ENCODE measurements at places on chromosomes 2 and 18.

GRCh38 chr2:62894966-62895631 is 155.5 kb upstream of the OTX1 start:
- no peak for DNase-seq

DNA sequence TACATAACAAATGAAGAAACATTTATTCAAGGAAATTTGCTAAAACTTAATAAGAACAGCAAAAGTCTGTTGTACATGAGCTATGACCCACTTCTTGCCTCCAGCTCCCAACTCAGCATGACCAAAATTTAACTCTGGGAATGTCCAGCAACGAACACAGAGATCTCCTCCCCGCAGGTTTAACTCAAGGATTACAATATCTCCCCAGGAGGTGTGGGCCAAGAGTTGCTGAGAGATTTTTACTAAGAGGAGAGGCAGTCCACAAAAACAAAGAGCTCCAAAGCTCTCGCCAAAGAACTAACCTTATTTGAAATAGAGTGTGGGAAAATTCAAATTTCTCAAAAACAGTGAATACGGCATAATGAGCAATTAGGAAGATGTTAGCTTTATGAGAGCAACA is 318.5 kb downstream of the GRB14 start:
- no peak for DNase-seq

DNA sequence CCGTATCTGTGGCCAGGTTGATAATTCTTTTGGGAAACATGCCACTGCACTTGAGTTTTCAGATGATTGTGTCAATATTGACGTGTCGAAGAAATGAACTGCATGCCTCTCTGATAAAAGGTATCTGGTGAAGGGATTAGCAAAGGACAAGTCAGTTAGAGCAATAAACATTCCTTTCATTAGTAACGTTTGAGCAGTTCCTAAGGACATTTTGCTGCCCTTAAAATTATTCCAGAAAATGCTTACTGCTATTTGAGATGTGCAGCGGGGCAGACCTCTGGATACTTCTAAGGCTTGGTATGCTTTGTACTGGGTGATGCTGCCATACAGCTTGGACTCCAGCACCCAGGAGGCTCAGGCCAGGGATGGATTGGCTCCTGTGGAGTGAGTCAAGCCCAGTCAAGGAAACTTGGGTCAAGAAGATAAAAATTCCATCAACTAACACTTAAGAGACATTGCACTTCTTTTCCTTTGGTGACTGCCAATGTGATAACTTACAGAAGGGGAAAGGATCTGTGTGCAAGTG is 166.7 kb downstream of the FHOD3 start:
- DNase-seq: no peak

GRCh38 chr2:162490761-162491470 is 147.0 kb downstream of the GCA start:
- no peak for DNase-seq

GRCh38 chr2:160901613-160902012 is 258.6 kb upstream of the TANK start:
- DNase-seq: no peak

DNA sequence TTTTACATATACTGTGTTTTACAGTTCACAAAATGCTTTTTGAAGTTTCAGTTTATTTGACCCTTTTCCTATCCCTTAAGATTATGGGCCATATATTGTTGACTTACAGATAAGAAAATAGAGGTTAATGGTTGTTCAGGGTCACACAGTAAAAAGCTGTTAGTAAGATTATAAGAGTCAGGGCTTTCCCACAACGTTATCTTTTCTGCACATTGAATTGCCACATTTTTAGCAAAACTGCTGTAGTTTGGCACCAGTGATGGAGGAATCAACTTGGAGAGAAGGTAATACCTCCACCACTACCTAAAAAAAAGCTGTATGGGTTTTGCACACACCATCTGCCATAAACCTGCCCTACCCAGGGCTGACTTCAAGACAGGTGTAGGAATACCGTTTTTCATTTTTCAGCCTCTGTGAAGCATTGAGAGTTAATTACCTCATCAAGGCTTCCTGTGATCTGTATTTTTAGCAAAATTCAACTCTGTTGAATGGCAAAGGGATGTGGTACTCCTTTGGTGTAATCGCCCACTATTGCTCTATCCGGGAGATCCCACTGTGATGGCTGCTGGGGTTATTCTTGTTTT is 5.0 kb downstream of the SOWAHC start:
- no peak for DNase-seq

- no peak for DNase-seq
Measured at GRCh38 chr2:23312996-23313606, 71.9 kb upstream of the KLHL29 start.

DNA sequence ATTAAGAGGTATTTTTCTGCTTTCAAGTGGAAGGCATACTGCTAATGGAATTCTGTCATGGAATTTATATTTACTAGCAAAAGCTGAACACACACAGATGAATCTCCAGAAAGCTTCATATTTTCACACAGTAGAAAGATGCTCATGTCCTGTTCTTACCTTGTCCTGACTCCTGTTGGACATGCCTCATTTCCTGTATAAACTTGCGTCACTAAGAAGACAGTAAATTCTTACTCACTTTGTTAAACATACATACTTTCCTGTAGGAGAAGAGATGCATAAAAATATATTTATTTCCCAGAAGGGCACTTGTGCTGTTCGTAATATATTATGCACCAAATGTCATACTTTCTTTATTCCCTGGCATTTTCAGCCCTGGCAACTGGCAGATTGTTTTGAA is 238.3 kb upstream of the RASGRP3 start:
- no peak for DNase-seq

GRCh38 chr18:50717563-50717962 is 102.3 kb downstream of the MRO start:
- no peak for DNase-seq

DNA sequence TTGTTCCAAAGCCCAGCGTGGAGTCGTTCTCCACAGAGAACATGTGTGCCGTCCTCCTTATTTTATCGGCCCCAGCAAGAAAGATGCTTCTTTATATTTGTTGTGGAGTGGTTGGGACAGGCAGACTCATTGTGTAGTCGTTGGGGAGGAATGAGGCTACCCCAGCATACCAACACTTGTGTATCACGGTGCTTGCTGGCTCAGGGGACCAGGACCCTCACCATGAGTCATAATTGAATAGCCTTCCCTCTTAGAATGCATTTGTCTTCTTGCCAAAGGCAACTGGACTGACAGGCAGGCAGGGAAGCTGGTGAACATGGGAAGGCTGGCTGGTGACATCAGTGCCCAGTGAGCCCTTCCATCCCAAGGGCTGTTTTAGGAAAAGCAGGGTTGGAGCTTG is 4.7 kb downstream of the CAPN10 start:
- DNase-seq: no peak

GRCh38 chr2:152564754-152565551 is 152.3 kb downstream of the PRPF40A start:
- no peak for DNase-seq

- DNase-seq: no peak
Measured at GRCh38 chr2:212005085-212005671, 533.4 kb downstream of the ERBB4 start.

DNA sequence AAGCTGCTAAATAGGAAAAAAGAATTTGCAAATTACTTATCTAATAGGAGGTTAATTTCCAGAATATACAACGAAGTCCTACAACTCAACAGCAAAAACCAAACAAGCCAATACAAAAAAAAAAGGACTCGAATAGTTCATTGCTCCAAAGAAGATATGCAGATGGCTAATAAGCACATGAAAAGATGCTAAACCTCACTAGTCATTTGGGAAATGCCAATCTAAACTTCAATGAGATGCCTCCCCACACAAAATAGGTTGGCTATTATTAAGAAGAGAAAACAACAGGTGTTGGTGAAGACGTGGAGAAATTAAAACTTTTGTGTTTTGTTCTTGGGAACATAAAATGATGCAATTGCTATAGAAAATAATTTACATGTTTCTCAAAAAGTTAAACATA is 1634.4 kb upstream of the DDX18 start:
- no peak for DNase-seq

DNA sequence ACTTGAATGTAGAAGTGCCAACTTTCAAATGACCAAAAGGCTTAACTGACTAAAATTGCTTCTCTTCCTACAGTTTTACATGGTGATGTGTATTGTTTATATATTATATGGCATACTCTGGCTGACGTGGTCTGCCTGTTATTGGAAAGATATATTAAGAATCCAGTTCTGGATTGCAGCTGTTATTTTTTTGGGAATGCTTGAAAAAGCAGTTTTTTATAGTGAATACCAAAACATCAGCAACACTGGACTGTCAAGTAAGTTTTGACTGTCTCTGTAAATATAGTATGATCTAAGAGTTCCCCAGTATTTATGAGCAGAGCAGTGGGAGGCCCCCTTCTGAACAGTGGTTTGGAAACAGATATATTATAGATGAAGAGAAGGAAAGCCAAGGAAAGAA is 26.2 kb downstream of the TMEM87B start:
- no peak for DNase-seq

- no peak for DNase-seq
Measured at GRCh38 chr18:76842837-76843530, 20.6 kb downstream of the ZNF236 start.

DNA sequence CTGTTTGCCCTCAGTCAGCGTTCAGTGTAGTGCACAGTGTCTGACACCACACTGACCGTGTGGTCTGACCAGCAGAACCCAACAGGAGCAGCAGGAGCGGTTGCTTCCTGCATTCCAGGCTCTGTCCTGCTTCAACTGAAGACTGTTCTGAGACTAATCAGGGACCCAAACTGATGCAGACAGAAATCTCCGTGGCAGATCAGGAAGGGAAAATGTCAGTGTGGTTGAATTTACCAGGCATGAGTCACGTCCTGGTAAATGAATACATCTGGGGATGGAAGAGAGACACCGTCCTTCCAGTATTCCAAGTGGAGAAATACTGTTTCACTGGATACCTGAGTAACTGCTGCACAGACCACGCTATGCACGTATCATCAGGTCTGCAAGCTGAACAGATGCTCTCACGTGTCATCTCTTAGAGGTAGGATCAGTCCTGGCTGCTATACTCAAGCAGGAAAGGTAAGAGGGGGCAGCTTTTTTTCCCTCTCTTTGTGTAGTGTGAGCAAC is 223.6 kb upstream of the EPAS1 start:
- DNase-seq: no peak

DNA sequence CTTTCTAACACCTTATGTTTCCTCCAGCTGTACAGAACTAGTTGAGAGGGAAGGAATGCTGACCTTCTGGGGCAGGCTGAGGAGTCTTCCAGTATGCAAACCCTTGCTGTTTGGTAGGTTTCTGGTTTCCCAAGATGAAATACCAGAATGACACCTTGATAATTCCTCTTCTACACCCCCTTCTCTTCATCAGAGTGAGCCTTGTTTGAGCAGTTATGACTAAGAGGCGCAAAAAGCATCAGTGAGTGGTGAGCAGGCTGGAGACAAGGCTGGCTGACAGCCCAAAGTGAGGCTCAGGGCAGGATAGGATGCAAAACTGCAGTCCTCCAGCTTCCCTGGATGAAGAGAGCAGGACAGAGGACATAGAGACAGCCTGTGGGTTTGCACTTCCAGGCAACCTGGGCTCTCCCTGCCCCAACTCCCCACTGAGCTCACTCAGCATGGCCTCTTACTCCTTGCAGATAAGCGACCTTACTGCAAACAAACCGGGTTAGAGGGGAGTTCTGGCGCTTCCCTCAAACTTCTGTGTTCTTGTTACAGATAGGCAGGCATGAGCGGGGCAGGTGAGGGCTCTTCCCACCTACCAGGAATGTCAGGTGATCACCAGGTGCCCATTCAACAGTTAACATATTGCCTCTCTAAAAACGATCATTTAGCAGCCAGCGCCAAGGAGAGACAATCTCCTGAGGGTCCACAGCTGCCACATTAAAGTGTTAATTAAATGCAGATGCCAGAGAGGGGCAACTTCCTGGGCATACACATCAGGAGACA is 5.4 kb downstream of the MPPE1 start:
- no peak for DNase-seq

GRCh38 chr2:240229603-240230235 is 89.3 kb upstream of the OTOS start:
- no peak for DNase-seq

- no peak for DNase-seq
Measured at GRCh38 chr2:16407358-16407757, 258.3 kb downstream of the CYRIA start.

- no peak for DNase-seq
Measured at GRCh38 chr2:1742301-1742680, 2.0 kb downstream of the PXDN start.

DNA sequence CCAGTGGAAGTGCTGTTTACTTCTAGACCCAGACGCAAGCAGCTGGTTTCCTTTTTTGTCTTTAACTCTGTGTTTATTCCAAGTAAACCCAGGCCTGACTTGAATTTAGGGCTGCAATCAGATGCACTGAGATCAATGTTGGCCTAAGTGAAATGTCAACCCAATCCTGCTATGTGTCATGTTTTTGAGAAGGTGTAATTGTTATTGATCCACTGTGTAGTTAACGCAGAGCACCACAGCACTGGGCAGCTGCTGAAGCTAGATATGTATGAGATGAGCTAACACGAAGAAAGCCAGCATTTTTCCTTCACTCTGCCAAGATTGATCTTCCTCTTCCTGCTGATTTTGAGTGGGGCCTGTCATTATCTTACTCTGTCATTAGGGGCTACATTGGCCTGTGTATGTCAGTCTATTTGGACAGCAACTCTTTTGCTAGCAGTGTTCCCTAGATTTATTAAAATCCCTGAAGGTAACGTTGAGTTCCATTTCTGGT is 18.9 kb upstream of the DLX1 start:
- no peak for DNase-seq

- DNase-seq: peak; percentile 75
Measured at GRCh38 chr2:63861220-63861822, 19.6 kb downstream of the UGP2 start.

GRCh38 chr18:58234359-58234741 is 190.3 kb downstream of the NEDD4L start:
- no peak for DNase-seq

DNA sequence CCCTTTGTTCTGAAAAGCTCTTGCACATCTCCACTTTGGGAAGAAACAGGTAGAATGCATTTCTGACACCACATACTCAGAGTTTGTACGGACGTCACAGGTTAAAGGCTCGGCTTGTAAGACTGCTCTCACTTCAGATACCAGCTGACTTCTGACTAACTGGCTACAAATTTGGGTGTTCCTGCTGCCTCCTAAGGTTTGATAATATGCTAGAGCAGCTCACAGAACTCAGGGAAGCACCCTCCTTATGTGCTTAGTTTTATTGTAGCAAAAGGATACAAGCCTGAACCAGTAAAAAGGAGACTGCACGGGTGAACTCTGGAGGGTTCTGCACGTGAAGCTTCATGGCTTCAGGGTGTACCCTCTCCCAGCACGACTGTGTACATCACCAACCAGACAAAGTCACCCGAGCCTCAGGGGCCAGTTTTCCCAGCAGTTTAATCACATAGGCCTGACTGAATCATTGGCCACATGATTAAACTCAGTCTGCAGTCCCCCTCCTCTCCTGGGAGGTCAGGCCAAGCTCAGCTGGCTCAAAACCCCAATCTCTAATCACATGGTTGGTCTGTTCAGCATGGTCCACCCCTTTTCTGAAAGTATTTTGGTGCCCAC is 749.5 kb upstream of the RAB6C start:
- no peak for DNase-seq

- no peak for DNase-seq
Measured at GRCh38 chr2:155178921-155179320, 480.4 kb downstream of the KCNJ3 start.
